Activated CD4-positive, alpha-beta T cell treated with anti-CD3 and anti-CD28 coated beads, Interleukin-2, amount 50 U/mL, for 1 hour (primary cell): ENCODE measurements at places on chromosomes 1 and 21.

GRCh38 chr1:17538428-17539117, 925 bp upstream of the ARHGEF10L start:
- no peak for DNase-seq

DNA sequence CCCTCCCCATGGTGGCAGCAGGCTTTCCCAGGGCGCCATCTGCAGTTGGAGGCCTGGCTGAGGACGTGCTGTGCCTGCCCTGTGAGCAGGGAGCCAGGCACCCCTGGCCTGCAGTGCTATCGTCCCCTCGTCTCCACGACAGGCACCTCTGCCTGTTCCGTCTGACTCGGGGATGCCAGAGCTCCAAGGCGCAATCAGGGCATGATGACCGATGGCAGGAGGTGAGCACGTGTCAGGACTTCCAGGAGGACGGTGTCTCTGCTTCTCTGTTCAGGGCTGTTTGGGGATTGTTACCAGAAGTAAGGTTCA, 125.2 kb downstream of the PCBP3 start:
- no peak for DNase-seq

GRCh38 chr1:43952731-43953346, 6.1 kb downstream of the IPO13 start:
- DNase-seq, result no peak

- DNase-seq, result no peak
Measured at GRCh38 chr1:243917177-243917862, 67.3 kb upstream of the AKT3 start.

- no peak for DNase-seq
Measured at GRCh38 chr1:190479516-190479915, 1.9 kb upstream of the BRINP3 start.

GRCh38 chr1:94971491-94971924, 44.6 kb upstream of the CNN3 start:
- no peak for DNase-seq

- DNase-seq, result no peak
Measured at GRCh38 chr21:18630446-18630845, 226.9 kb upstream of the TMPRSS15 start.

GRCh38 chr21:36509973-36510664, 30.2 kb upstream of the CLDN14 start:
- DNase-seq, result no peak

GRCh38 chr21:43985690-43986251, 26.3 kb upstream of the TRAPPC10 start:
- no peak for DNase-seq

GRCh38 chr21:27487676-27488075, 520.8 kb upstream of the ADAMTS5 start:
- no peak for DNase-seq

GRCh38 chr1:80657044-80657643, 1143.6 kb upstream of the ADGRL2 start:
- DNase-seq, result no peak

GRCh38 chr1:53633073-53633704, 105.8 kb downstream of the GLIS1 start:
- no peak for DNase-seq

DNA sequence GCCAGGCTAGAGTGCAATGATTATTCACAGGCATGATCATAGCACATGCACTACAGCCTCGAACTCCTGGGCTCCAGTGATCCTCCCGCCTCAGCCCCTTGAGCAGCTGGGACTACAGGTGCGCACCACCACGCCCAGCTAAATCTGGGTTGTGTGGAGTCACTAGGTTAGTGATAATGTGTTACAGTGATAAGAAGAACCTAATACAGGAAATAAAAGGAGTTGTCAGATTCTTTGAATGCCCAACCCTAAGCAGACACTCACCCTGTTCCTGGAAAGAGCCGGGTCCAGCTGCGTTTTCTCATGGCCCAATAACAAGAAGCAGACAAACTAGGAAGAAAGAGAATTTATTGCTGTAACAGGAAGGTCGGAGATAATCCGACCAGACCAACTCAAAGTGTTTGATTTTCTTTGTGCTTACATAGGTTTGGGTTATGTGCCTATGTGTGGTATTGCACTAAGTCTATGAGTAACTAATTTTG, 8.8 kb downstream of the IFNGR2 start:
- DNase-seq, result no peak

- DNase-seq, result no peak
Measured at GRCh38 chr1:206468571-206468970, 1.7 kb upstream of the IKBKE start.

GRCh38 chr1:155218854-155219591, 10.5 kb downstream of the MTX1 start:
- no peak for DNase-seq

DNA sequence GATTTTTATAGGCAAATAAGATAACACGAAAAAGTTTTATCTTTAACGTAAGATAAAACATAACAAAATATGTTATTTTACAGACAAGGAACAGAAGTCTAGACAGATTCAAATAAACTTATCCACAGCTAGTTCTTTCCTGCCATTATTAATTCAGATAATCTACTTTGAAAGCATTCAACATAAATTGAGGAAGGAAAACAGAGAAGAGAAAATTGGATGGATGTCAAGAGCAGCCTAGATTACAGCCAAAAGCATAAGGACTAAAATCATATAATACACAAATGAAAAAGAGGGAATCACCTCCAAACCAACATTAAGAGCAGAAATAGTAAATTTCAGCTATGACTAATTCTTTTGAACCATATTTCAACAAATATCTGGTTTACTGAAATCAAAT, 15.5 kb downstream of the TRIM33 start:
- DNase-seq, result no peak

DNA sequence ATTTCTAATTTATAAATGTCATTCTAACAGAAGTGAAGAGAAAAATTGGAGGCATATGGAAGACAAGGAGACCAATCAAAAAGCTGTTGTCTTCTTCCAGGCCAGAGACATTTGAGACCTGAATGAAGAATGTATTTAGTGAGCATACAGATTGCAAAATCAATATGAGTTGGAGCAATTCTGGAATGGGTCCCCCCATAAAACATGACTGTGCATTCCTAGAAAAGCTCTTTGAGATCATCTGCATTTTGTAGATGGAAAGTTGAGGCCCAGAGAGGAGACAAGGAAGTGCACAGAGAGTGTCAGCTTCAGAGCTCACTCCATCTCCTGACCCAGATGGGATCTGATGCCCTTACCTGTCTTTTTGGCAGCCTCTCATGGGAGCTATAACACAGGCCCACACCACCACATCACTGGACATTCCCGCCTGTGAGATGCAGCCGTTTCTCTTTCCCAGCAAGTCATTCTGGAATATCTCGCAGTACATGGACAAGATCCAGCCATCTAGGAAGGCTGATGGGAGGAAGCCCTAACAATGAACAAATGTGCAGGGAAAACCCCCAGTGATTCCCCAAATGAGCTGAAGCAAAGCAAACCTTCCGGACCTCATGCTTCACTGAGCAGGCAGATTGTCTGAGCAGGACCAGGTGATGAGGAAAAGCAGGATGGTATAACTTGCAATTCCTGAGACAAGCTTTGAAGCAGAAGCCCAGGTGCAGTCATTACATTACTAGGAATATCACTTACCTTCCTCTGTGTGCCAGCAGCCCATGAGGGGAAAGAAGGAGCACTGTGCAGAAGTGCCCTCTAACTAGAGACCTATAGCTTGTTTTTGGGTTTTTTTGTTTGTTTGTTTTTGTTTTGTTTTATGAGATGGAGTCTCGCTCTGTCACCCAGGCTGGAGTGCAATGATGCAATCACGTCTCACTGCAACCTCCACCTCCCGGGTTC, 445.6 kb downstream of the PLPP3 start:
- DNase-seq, result no peak

GRCh38 chr21:25360593-25360992, 246.7 kb downstream of the MRPL39 start:
- no peak for DNase-seq

- DNase-seq, result no peak
Measured at GRCh38 chr1:10709646-10710045, 86.8 kb downstream of the CASZ1 start.

DNA sequence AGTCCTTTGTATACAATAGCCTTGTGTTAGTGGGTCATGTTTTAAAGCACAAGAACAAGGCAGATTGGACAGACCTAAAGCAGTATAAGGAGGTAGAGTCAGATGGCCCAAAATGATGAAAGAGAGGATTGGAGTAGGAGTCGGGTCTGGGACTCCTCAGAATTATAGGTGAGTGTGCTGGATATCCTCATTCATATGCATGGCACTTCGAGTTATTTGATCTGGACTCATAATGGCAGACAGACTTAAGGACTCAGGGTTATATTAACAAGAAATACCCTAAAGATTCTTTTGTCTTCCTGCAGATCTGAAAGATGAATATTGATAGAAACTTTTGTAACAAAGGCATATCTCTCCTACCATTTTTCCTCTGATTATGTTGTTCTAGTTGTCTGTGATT, 92.7 kb downstream of the GABPA start:
- no peak for DNase-seq

DNA sequence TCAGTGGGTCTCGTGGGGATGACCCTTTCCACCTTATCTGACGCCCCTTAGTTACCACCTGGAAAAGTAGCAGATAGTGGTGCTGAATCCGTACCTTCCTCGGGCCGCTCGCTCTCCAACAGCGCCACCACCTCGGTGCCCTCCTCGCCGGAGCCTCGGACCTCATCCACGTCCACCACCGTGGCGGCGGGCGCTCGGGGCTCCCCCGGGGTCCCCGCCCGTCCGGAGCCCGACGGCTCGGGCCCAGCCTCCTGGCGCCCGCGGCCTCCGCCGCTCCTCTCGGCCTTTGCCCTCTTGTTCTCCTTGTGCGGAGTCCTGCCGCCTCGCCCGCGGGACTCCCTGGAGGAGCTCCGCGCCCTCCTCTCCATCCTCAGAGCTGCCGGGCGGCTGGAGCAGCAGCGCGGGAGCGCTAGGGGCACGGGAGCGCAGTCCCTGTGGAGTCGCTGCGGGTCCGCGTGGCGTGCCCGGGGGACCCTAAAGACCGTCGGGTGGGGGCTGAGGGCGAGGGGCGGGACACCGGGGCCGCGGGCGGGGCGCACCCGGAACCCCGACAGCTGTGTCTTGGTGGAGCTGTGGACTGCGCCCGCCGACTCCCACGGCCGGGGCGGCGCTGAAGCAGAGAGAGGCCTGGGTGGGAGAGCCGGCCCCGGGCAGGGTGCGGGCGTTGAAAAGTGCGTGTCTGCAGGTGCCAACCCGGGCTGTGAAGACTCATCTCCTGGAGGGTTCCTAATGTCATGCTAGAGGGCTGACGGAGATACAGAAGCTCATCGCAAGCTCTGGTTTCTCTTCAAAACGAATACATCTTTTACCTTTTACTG, at the start of gene NPHS2:
NPHS2 (minus strand) TSS at position 452 of the 818 bp plus-strand sequence; CDS start at position 368, 84 bp downstream.
- no peak for DNase-seq

DNA sequence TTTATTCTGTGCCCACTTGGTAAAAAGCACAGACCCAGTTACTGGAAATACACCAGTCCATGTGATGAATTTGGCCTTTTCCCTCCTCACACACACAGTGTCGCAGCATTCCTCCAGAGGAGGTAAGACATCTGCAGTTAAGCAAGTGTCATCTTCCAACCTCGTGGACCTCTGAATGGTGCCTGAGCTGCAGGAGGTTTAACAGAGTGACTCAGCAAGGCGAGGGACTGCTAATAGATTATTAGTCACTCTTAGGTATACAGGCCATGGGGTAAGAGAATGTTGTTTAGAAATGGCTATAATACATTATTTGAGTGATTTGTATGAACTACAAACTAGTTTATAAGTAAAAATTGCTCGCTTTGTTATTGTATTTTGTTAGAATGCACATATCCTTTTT, 8.6 kb upstream of the LRRC8B start:
- DNase-seq, result no peak

GRCh38 chr1:14149431-14149830, 449.1 kb upstream of the KAZN start:
- no peak for DNase-seq

DNA sequence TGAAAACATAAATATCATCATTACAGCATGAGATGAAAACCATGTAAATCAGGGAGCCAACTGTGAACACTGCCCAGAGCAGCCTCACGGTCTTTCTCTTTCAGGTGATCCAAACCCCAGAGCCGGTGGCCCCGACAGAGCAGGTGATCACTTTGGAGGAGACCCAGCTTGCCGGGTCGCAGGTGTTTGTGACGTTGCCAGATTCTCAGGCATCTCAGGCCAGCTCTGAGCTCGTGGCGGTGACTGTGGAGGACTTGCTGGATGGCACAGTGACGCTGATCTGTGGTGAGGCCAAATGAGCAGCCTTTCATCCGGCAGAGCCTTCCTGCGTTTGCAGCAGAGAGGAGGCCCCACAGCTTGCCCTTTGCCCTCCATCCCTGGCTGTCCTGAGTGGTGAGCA, 37.2 kb upstream of the EPHA8 start:
- no peak for DNase-seq

DNA sequence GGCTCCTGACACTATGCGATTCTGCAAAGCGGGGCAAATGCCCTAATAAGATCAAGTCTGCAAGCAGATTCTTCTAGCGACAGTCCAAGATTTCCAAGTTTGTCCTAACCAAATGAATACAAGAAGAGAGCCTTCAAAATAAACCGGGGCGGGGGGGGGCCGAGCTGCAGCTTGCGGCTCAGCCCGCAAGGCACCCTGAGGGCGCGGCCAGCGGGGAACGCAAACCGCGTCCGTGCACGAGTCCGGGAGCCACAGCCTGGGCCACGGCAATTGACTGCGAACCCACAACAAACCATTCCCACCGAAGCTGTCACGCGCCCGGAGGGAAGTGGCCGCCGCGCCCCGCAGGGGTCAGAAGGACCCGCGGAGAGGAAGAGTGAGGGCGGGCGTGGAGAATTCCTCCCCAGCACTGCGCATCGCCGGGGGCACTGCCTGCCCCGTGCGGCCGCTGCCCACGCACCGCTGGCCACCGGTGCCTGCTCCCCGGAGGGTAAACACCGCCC, 687 bp downstream of the TGFBR3 start:
- no peak for DNase-seq

- no peak for DNase-seq
Measured at GRCh38 chr1:3174487-3175247, 105.7 kb downstream of the PRDM16 start.

GRCh38 chr1:33454646-33455282, 17.7 kb upstream of the ZSCAN20 start:
- DNase-seq, result no peak

DNA sequence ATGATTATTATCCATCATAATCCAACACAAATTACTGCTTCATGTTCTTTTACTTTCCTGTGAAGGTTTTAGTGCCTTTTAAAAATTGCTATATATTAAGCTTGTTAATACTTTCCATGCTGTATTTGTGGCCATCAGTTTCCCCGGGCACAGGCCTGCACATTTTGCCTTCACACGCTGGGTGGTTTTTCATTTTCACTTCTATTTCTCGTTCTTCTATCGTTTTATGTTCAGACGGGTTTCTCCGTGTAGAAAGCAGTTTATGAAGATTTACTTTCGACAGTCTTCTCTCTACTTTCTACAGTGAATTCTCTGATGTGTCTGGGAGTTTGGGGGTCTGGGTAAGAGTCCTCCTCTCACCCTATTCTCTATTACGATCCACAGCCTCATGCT, 9.5 kb downstream of the RUNX3 start:
- DNase-seq, result no peak

DNA sequence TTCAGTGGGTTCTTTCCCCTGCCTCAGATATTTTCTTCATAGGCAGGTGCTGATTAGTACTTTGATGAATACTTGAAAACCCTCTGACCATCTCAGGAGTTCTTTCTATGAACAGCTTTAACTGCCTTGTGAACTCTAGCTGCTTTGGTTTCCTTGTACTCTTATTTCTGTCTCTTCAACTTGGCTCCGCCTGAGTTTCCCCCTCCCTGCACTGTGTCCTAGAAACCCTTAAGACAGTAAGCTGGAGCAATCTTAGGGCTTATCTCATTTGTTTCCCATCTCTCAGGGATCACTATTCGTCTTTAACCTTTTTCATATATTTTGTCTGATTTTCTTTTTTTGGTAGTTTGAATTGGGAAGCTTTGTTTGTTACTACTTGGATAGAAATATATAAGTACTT, 99.1 kb downstream of the PKN2 start:
- DNase-seq, result no peak

- DNase-seq, result no peak
Measured at GRCh38 chr1:9281071-9281827, 11.4 kb upstream of the SPSB1 start.
